ENCODE measurements at places on chromosomes 12 and 14.

- DNase-seq = no peak
Measured at GRCh38 chr14:64225151-64225757, 68.9 kb downstream of the ESR2 start.

DNA sequence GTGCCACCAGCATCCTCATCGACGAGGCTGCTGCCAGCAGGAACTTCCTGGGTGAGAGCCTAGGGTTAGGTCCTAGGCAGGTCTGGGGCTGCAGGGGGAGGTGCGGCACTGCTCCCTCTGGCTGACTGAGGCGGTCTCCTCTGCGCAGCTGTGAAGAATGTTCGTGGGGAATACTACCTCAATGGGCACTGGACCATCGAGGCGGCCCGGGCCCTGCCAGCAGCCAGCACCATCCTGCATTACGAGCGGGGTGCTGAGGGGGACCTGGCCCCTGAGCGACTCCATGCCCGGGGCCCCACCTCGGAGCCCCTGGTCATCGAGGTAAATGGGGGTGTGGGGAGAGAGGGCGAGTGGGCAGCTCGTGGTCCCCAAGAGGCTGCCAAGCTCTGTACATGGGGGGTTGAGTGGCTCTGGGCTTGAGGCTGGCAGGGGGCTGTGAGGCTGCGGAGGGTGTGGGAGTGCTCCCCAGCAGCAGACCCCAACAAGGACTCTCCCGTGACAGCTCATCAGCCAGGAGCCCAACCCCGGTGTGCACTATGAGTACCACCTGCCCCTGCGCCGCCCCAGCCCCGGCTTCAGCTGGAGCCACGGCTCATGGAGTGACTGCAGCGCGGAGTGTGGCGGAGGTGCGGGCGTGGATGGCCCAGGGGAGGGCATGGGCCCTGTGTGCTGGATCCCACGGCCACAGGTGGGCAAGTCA is 14.4 kb downstream of the PAPLN start:
- DNase-seq = no peak

DNA sequence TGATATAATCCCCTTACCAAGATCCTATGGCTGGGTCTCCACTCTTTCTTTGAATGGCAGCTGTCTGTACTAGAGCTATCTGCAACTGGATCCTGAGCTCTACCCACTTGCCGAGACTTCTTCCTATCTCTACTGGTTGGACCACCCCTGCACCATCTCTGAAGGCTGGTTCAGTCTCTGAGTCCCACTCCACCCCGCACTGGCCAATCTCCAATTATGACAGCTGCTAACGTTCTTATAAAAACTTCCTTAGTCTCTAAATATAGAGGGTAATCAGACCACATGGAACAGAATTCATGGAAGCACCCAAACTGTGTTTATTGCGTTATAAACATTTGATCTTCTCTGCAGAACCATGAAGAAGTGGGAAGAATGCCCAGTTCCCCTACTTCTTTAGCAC is 186.6 kb upstream of the EEA1 start:
- no peak for DNase-seq

DNA sequence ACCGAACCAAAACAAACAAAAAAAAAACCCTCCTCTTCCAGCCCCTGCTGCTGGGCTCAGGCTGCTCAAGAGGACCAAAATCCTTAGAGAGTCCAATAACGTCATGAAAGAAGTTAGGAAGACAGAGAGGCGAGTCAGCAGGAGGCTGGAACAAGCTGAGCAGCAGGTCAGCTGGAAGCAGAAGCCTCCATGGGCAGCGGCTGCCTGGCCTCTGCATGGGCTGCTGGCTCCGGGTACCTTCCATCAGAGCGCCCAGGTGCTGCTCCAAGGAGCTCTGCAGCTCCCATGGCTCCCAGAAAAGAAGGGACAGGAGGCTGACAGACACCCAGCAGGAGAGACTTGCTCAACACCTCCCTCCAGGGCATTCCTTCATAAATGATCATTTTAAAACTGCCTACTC is 3.2 kb upstream of the KRT2 start:
- no peak for DNase-seq

GRCh38 chr12:6047249-6048237 is 76.9 kb downstream of the VWF start:
- no peak for DNase-seq

- DNase-seq = no peak
Measured at GRCh38 chr12:46659824-46660223, 166.0 kb downstream of the SLC38A4 start.

GRCh38 chr12:75882421-75882820 is 149.2 kb downstream of the PHLDA1 start:
- DNase-seq = no peak

GRCh38 chr12:95557625-95558024 is 6.3 kb upstream of the USP44 start:
- DNase-seq = no peak

DNA sequence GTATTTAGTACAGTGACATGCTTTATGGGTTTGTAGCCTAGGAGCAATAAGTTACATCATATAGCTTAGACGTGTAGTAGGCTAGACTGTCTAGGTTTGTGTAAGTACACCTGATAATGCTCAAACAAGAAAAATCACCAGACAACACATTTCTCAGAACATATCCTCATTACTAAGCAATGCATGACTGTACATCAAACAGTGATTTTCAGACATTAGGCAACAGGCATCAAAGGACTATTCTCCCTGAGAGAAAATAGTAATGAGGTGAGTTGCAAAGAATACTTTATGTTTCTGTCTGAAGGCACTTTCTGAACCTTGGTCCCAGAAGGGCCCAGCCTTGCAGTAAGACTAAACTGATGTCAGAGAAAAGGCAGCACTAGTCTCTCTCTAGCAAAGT is 48.4 kb upstream of the SYT10 start:
- no peak for DNase-seq

DNA sequence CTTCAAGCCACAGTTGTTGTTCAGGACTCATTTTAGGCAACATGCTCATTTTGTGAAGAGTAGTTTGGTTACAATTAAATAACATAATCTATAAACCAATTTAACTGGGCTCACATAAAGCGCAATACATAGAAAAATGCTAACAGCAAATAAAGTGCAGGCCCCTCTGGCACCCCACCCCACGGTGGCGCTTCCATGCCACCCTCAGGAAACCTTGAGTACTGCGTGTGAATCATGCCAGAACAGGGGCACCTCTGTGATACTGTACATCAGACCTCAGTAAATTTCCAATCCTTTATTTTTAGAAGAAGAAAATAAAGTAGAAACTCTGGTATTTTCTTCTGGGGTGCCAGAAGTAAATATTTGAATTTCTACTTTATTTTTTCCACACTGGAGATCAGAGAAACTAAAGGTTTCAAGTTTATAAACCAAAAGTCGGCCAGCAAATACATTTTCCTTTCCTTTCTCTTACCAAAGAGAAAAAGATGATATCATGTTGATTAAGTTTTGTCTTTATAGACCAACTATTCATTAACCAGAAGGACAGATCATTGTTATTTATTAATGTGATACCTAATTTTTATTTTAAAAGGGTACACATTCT is 316.8 kb downstream of the PAWR start:
- DNase-seq = peak; percentile 41

- no peak for DNase-seq
Measured at GRCh38 chr12:112916270-112916669, 9.5 kb downstream of the OAS1 start.

DNA sequence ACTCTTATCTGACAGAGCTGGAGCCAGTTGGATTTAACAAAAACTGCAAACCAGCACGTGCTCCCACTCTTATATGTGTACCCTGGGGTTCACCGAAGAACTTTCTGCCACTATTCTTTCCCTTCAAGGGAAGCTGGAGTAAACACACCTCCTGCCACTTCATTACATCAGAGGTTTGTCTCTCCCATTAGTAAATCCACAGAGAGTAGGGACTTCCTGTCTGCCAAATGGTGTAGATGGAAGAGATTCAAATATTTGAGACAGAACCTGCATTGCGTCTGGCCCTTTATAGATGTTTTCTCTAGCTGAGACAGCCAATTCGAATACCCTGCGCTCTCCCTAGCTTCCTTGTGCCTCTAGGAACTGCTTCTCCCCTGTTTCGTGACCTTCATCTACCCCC is 29.1 kb upstream of the AEBP2 start:
- DNase-seq = no peak

- no peak for DNase-seq
Measured at GRCh38 chr12:132710043-132710404, 618 bp upstream of the PGAM5 start.

DNA sequence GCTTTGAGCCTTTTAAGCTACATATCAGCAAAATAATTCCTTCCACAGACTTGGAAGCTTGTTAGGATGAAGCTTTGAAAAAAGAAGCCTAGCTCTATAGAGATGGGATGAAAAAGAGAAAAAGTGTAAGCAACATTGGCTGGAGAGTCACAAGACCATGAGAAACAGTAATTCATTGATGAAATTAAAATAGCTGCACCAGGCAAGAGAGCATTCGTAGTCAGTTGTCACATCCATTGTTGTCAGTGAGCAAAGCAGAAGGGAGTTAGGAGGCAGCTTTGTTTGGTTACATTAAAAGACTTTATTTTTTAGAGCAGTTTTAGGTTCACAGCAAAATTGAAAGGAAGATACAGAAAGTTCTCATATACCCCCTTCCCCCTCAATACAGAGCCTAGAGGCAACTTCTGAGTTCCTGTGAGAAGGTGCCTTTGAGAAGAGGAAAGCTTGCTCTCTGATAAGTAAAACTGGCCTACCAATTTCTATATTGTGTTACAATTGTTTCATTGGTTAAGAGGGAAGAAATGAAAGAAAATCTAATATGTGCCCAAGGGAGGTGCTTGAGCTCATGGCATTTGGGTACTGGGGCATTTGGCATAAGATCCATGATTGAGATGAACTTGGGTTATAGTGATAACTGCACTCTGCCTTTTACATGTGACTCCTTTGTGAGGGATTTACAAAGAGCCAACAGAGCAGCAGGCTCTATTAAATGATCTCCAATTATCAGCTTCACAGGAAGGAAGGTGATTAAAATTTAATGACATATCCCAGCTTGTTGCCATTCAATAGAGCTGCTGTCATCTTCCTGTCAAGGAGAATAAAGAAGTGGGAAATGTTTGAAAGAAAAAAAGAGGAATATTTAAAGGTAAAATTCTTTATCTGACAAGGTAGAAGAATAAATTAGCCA is 361.3 kb upstream of the TMTC1 start:
- DNase-seq = no peak

DNA sequence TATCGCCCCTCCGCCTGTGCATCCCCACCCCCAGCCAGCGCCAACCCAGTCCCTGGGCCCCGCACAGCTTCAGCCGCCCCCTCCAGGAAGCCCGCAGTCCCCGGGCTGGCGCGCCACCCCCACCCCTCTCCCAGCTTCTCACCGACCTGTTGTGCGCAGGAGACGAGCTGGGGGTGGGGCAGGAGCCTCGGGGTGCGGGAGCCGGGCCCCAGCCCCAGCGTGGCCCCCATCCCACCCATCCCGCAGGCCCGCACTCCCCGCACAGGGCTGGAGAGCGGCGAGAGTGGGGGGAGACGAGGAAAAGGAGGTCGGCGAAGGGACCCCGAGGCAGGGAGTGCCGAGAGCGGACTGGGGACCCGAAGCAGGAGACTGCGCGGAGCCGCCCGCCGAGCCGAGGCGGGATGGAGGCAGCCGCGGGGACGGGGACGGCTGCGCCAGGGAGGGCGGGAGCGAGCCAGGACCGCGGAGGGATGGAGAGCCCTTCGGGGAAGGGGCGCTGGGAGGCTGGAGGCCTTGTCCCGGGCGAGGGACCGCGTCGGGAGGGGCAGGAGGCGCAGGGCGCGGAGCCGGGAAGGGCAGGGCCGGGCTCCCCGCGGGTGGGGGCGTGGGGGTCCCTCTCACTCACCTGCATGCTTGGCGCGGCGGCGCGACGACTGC is 498 bp downstream of the PIANP start:
- no peak for DNase-seq

DNA sequence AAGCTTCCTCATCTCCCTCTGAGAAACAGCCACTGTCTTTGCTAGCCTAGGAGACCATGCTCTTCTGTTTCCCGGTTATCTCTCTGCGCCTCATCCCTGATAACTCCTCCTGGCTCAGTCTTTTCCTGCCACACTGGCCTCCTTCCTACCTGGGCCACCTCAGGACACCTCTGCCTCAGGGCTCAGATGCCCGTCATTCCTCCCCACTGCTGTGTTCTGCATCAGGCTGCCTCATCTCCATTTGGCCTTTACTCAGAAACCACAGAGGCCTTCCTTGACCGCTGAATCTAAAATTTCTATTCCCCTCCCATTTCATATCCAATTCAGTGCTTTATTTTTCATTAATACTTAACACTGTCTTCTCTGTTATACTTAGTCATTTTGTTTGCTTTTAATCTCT is 311.0 kb upstream of the RGS6 start:
- no peak for DNase-seq

DNA sequence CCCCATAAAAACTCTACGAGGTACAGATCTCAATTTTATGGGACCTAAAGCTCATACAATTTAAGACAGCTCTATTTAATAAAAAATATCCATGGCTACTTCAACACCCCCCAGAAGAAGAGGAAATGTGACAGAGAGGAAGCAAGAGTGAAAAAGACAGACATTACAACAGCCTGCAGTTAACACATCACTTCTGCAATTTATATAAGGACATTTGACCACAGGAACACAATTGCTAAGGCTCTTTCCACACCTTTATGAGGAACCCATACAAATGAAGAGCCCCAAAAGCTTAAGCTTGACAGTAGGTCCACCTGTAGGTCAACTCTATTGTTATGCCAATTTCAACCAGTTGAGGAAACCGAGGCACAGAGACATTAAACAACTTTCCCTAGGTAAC is 5.6 kb downstream of the OR10P1 start:
- DNase-seq = no peak

GRCh38 chr14:104939666-104940410 is 15.2 kb downstream of the PLD4 start:
- DNase-seq = no peak

- no peak for DNase-seq
Measured at GRCh38 chr12:114209861-114210260, 196.1 kb downstream of the TBX5 start.

- no peak for DNase-seq
Measured at GRCh38 chr12:122852336-122853275, 17.3 kb downstream of the HIP1R start.

GRCh38 chr12:28222081-28222700 is 31.9 kb downstream of the CCDC91 start:
- DNase-seq = no peak

- no peak for DNase-seq
Measured at GRCh38 chr12:44852483-44852882, 23.6 kb downstream of the NELL2 start.

DNA sequence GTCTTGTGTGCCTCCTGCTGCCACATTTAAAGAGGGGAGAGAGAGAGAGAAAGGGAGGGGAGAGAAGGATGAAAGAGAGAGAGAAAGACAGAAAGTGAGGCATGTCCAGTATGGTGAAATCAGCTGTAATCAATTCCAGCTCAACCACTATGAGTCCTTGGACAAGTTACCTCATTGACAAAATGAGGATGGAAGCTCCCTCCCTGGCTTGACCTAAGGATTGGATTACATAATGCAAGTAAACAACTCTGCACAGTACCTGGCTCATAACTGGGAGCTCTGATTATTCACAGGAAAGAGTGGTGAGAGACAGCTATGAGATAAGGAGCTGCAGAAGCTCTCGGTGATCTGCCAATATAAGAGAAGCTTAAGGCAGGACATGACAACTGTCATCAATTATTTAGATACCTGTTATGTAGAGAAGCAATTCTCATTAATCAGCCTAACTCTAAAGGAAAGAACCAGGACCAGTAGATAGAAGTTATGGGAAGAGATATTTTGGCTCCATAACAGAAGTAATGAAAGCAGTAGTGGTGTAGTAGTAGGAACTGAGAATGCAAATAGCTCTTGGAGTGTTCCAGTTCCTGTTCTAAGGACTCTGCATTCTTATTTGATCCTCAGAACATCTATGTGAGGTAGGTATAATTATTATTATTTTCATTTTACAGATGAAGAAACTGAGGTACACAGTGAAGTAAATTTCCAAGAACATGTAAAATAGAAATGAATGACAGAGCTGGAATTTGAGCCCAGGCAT is 791.6 kb downstream of the DIO2 start:
- no peak for DNase-seq

All from A549 (cell line).